ENCODE measurements at places on chromosomes 5 and 9. TPM values are rescaled to one million over a fixed set of nuclear protein-coding genes. Genes with fewer than 3 reads are reported as not detected.

GFRA3 gene
- total RNA-seq = not detected

DNA sequence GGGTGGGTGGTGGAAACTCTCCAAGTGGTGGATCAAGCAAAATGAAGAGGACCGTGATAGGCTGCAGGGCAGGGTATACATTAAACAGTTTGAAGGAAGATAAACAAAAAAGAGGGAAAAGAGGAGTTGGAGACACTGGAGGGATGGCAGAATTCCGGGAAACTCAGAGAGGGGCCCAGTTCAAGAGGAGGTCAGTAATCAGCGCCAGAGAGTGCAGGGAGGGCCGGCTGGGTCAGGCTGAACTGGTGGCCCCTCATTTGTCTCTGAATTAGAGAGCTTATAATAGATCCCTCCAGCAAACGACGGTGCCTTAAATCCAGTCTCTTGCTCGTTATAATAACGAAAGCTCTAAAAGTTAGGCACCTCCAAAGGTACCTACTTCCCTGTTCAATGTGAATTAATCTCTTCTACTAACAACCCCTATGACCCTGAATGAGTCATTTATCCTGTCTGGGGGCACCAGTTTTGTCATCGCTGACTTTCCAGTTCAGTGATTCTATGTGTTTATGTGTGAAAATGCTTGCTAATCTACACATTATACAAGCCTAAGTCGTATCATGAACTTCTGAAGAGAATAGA is 2.4 kb upstream of the ZSWIM6 start:
- DNase-seq = no peak

- DNase-seq = no peak
These were observed 79.1 kb upstream of the FSTL4 start for GRCh38 chr5:133691448-133691847.

PCDHGB7 gene
- total RNA-seq = 10.6 TPM

DNA sequence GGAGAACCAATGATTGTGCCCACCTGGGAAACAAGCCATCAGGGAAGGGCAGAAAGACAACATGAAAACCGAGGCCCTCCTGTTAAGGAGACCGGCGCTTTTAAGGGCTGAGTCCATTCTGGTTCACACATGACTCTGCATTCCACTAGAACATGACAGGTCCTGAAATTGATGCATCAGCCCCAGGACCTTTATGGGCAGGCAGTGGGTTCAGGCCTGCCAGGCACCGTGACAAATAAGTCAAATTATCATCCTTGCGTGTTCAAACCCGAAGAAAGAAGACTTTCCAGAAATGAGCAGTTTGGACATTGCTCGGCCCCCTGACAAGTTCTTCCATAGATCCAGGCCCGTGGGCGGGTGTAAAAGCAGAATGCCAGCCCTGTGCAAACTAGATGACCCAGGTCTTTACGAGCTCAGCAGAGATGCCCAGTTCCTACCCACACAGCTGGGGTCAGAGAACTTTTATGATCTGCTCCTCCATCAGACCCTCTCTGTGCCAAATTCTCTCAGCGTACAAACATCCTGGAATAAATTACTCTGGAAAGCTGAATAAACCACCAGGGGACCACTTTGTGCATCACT is 295.5 kb upstream of the WWC1 start:
- no peak for DNase-seq

DNA sequence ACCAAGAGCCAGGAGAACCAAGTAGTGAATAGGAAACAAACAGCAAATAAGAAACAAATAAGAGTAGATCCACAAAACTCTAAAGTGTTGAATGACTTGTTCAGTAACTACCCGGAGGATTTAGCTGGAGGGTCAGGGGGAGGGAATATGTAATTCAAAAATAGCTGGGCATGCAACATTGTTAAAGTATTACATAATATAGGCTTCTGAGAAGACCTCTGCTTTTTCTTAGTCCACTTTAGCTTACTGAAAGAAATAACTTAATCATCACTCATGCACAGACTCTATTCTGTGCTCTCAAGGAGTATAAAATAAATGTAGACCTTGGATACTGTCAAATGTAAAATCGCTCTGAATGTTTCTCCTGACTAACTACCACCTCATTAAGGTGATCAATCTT is 183.2 kb upstream of the POU5F2 start:
- DNase-seq = no peak

CCDC183 gene
- 2.0 TPM for total RNA-seq

DNA sequence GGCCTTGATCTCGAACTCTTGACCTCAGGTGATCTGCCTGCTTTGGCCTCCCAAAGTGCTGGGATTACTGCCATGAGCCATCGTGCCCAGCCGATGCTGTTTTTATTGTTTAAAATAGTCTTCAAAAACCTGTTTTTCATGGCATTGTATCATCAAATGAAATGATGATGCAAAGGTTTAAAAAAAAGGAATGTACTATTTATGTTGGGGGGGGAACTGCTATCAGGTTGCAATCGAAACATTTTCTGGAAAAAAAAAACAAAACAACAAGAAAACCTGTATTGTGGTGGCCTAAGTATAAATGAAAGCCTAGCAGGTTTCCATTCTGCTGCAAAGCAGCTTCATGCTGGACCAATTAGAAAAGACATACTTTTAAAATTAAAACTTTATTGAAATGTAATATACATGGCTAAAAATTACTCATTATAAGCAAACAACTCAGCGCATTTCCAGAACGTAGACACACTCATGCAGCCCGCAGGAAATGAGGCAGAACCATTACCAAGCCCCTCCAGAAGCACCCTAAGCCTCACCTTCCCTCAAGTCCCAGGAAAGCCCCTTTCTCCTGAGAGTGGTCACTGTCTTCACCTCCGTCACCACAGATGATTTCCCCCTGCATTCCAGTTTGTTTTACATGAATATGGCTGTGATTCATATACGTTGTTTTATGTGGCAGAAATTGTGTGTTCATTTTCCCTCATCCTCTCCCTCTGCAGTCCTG is 19.0 kb downstream of the GPR107 start:
- DNase-seq = no peak

DNA sequence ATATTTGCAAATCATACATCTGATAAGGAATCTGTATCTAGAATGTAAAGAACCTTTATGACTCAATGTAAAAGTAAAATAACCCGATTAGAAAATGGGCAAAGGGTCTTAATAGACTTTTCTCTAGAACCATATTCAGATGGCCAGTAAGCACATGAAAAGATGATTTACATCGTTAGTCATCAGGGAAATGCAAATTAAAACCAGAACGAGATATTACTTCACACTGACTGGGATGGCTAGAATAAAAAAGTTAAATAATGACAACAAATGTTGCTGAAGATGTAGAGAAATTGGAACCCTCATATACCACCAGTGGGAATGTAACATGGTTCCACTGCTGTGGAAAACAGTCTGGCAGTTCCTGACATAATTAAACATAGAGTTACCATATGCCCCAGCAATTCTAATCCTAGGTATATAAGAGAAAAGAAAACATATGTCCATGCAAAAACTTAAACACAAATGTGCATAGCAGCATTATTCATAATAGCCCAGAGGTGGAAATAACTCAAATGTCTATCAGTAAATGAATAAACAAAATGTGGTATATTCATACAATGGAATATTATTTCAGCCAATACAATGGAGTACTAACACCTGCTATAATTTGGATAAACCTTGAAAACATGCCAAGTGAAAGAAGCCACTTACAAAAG is 100.4 kb upstream of the MAMDC2 start:
- no peak for DNase-seq

RNF183 gene
- not detected for total RNA-seq

DNA sequence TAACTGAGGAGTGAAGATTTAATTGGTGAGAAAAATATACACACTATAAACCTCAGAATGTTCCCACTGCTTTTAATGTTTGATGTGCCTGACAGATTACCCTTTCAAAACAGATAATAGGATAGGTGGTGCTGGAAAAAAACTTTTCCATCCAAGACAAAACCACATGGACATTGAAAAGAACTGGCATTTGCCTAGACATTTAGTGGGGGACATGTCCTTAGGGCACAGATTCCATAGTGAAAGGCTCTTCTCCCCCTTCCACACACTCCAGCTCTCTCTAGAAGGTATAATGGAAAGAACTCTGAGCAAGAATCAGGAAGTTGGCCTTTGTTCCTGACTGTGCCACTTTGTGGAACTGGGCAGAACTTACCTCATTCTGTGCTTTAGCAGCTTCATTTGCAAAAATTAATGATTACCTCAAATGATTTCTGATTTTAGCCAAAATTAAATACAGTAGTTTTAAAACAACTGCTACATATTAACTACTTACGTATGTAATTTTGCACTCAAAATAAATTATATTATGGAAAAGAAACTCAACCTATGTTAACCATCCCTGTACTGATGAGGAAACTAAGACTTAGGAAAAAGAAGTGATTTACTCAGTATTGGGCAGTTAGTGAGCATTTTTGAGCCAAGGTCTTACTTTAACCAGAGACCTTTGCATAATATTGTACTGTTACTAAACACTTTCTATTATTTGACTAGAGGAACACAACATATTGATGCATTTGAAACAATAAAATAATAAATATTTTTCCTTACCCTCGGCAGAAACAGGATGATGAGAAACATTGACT is 43.3 kb downstream of the TMC1 start:
- DNase-seq = no peak

GRCh38 chr5:31911291-31912265 is 262.5 kb downstream of the GOLPH3 start:
- peak; percentile 41 for DNase-seq

DNA sequence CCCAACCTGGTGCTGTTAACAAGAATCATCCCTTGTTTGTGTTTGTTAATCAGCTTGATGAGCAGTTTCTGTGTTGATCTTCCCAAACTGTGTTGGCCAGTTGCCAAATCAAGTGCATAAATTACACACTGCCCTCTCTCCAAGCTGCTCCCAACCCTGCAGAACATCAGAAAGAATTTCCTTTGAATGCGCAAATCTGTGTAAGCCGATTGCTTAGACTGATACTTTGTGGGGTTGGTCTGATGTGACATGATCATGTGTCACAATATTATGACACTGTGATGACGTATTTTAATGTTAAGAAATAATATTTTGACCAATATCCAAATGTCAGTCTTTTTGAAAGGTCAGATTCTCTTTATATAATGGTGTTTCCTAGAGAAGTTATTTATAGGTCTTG is 766.4 kb upstream of the WWC1 start:
- DNase-seq = no peak

DNA sequence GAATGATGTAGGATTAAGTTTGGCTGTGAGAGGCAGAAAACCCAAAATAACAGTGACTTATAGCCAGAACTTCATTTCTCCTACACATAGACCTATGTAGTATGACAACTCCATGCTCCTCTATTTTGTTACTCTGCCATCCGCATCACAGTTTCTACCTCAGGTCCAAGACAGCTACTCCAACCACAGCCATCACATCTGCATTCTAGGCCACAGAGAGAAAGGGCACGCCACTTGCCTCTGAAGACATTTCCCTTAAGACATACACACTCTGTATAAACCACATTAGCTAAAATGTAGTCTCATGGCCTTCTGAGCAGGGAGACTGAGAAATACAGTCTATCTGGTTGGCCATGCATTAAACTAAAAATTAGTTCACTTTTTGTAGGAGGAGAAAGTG is 10.0 kb downstream of the SPINK4 start:
- DNase-seq = no peak

RPL12 gene
- total RNA-seq = 717 TPM

PLAC8L1 gene
- total RNA-seq = 0.82 TPM

DNA sequence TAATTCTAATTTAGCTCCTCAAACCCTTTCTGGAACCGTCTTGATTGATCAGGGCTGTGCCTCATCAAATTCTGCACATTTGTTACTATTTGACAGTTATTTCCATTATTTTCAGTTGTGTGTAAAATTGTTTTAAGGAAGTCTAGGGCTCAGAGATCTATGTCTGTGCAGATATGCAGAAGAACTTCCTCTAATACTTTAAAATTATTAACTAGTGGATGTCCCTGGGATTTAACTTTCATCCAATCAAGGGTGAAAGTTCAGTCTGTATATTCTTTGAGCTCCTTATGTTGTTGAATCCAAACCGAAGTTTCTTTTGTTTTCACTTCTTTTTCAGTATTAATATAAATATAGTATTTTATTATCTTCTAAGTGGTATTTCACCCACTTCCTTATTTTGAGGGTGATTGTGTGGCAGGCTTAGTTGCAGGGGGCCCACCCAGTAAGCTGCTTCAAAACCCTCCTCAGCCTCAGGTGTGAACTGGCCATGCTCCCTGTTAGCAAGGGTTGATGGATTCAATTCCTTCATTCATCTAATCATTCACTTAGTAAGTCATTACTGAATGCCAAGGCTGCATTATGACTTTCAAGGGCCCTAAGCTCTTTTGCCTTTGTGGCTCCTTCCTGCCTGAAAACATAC is 2.1 kb upstream of the CAMLG start:
- DNase-seq = no peak

SURF4 gene
- total RNA-seq = 91.3 TPM

GRCh38 chr5:114658194-114658593 is 296.3 kb downstream of the KCNN2 start:
- DNase-seq = no peak
